ENCODE measurements at places on chromosomes 12 and 14.

DNA sequence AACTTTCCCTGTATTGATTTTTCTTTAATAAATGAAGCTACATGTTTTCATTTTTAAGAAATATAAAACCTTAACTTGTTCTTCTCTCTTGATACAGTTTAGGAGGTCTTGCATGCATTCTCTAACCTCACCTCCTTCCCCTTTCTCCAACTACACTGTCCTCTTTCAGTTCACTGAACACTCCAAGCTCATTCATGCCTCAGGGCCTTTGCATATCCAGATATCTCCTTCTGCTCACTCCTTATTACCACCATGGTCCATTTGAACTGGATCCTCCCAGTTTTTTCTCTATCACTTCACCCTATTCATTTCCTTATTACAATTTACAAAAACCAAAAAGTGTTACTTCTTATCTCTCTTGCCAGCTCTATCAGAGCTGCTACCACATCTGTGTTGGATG, 242.9 kb upstream of the PLEKHG7 start:
- H3K27me3 ChIP-seq, result no peaks in the 10 kb centered on the region
- H3K27ac ChIP-seq, result no peak overlapping the region
- H3K4me3 ChIP-seq, result no peak overlapping the region
- DNase-seq, result no peak
- peaks cover 7% of the 10 kb centered on the region for H3K36me3 ChIP-seq

GRCh38 chr12:80053051-80053790, 46.1 kb upstream of the OTOGL start:
- no peaks in the 10 kb centered on the region for H3K4me1 ChIP-seq
- no peaks in the 10 kb centered on the region for H3K36me3 ChIP-seq
- no peak for DNase-seq

GRCh38 chr12:69415471-69416275, 54.5 kb upstream of the FRS2 start:
- peak overlapping the region; percentile 32 for H3K27ac ChIP-seq
- H3K36me3 ChIP-seq, result no peaks in the 10 kb centered on the region
- no peak for DNase-seq
- H3K4me3 ChIP-seq, result no peak overlapping the region
- no peaks in the 10 kb centered on the region for H3K27me3 ChIP-seq

DNA sequence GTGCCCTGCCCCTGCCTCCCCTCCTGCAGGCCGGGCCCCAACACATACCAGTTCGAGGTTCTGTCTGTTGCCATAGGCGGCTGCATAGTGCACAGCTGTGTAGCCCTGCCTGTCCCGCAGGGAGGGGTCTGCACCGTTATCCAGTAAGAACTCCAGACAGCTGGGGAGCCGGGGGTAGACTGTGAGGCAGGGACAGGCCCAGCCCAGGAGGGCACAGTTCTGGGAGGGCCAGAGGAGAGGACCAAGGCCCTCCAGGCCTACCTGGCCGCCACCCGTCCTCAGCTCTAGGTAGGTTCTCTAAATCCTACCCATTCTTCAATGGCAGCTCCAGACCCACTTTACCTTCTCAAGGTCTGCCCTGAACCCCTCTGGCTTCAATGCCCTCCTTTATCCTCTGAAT, 9.5 kb downstream of the ANKRD52 start:
- no peak for DNase-seq
- no peak overlapping the region for H3K27ac ChIP-seq
- no peaks in the 10 kb centered on the region for H3K27me3 ChIP-seq
- no peaks in the 10 kb centered on the region for H3K4me1 ChIP-seq
- no peak overlapping the region for H3K4me3 ChIP-seq

GRCh38 chr12:21618566-21618965, 13.9 kb upstream of the GYS2 start:
- H3K27me3 ChIP-seq, result no peaks in the 10 kb centered on the region
- H3K4me1 ChIP-seq, result peaks cover 44% of the 10 kb centered on the region
- H3K27ac ChIP-seq, result no peak overlapping the region

GRCh38 chr12:58272461-58272860, 331.1 kb downstream of the ATP23 start:
- H3K27ac ChIP-seq, result no peak overlapping the region
- no peak for DNase-seq
- peaks cover 11% of the 10 kb centered on the region for H3K27me3 ChIP-seq

DNA sequence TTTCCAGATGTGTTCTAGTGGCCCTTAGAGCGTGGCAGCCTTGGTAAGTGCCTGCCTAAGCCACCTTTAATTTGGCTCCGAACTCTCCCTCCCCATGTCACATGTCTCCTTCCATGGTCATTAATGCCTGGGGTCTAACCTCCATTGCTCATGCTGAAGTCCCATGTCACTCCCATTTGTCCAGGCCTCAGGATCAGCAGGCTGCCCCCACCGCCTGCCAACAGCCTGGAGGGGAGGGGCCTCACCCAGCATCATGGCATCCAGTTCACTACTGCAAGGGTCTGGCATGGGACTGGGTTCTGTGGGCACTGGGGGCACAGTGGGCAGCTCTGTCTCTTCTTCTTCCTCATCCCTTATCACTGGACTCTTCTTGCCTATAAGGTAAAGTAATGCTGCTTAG, 4.4 kb downstream of the MMP19 start:
- no peaks in the 10 kb centered on the region for H3K27me3 ChIP-seq
- H3K27ac ChIP-seq, result no peak overlapping the region
- H3K36me3 ChIP-seq, result no peaks in the 10 kb centered on the region
- H3K4me3 ChIP-seq, result no peak overlapping the region
- no peak for DNase-seq

DNA sequence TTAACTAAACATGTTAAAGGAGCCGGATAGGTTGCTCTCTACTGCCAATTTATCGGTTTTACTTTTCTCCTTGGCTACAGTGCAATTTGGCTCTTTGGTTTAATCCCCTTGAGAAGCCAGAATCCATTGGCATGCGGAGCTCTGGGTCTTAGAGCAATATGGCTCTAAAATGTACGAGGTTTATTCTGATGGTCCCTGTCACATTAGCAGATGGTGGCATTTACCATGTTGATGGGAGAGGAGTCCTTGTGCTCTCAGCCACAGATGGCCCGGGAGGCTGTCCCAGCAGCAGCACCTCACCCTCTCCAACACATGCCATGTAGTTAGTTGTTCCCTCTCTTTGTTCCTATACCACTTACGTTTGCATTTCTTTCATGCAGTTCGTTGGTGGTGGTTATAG, 179.7 kb downstream of the RGS6 start:
- H3K4me1 ChIP-seq, result no peaks in the 10 kb centered on the region
- no peak overlapping the region for H3K27ac ChIP-seq
- H3K27me3 ChIP-seq, result peaks cover 19% of the 10 kb centered on the region

DNA sequence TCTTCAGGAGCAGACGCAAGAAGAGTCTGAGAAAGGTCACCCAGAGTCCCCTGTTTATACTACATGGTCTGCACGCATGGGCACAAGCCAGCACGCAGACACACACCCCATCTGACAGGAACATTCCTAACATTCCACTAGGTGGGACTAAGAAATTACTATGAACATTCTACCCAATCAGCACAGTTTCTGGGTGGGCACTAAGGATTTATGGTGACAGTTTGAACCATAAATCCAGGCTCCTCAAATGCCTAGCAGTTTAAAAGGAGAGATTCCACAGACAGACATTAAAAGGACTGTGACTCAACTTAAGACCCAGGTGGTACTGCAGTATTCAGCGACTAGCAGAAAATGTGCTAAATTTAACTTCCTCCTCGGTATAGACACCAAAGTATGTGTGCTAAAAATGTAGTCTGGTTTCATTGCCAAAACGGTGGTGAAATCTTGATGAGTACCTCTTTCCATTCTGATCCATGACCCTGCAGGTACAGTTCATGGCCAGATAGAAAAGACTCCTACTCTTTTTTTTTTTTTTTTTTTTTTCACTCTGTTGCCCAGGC, 16.2 kb downstream of the ABHD4 start:
- H3K4me1 ChIP-seq, result no peaks in the 10 kb centered on the region
- no peak for DNase-seq
- no peak overlapping the region for H3K27ac ChIP-seq
- peaks cover 9% of the 10 kb centered on the region for H3K36me3 ChIP-seq

DNA sequence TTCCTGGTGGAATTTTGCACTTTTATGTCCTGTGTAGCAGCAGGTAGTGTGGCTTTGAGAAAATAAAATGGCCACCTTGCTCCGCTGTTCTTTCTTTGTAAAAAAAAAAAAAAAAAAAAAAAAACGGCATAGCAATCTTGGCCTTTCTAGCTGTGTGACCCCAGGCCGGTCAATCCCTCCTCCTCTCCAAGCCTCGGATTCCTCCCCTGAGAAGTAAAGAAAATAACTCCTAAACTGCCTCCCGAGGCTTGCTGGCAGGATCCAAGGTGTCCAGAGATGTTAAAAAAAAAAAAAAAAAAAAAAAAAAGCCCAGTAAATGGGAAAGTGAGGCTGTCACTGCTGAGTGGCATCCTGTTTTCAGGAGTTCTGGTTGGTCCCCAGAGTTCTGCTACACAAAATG, 23.9 kb upstream of the MAP1LC3B2 start:
- no peak for DNase-seq
- no peaks in the 10 kb centered on the region for H3K36me3 ChIP-seq
- peak overlapping the region; percentile 76 for H3K4me3 ChIP-seq
- peaks cover 58% of the 10 kb centered on the region for H3K4me1 ChIP-seq

DNA sequence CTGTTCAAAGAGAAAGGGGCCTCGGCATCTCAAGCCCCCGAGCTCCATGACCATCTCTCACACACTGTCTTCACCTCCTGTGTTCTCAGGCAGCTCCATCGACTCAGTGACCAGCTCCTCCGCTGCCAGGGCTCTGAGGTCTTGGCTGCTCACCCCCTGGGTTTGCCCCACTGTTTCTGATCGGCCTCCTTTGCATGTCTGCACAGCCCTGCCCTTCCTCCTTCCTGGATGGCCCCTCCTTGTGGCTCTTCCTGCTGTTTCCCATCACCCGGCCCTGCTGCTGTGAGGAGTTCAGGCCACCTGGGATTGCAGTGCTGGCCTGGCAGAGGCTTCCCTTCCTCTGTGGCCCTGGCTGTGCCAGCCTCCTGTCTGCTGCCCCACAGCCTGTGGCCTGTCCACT, 38.1 kb upstream of the PIWIL1 start:
- DNase-seq, result no peak
- H3K4me3 ChIP-seq, result no peak overlapping the region
- H3K27ac ChIP-seq, result no peak overlapping the region
- H3K4me1 ChIP-seq, result no peaks in the 10 kb centered on the region
- H3K36me3 ChIP-seq, result no peaks in the 10 kb centered on the region
- no peaks in the 10 kb centered on the region for H3K27me3 ChIP-seq

- peaks cover 31% of the 10 kb centered on the region for H3K36me3 ChIP-seq
- no peak for DNase-seq
- peaks cover 14% of the 10 kb centered on the region for H3K4me1 ChIP-seq
- H3K27ac ChIP-seq, result no peak overlapping the region
These were observed 34.2 kb upstream of the C12orf50 start for GRCh38 chr12:88063375-88063774.

DNA sequence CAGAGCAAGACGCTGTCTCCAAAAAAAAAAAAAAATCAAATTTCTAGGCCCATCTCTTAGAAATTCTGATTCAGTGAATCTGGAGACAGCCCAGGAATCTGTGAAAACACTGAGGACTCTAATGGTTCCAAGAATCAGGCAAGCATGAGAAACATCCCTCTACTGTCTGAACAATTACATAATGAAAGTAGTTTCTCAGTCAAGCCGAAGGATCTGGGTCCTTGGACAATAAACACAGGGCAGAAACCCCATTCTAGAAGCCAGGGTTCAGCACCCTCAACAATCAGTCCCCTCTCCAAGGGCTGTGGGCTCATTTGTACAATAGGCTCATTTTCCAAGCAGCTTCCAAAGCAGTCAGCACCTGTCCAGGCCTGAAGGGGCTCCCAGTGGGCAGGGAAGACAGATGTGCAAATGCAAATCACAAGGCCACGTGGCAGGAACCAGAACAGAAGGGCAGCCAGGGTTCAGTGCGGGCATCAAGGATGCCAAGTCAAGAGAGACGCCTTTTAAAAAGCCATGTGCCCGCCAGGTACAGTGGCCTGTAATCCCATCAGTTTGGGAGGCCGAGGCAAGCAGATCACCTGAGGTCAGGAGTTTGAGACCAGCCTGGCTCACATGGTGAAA, 96.1 kb downstream of the KSR2 start:
- no peaks in the 10 kb centered on the region for H3K36me3 ChIP-seq
- no peak overlapping the region for H3K27ac ChIP-seq
- H3K4me1 ChIP-seq, result peaks cover 6% of the 10 kb centered on the region
- H3K27me3 ChIP-seq, result peaks cover 11% of the 10 kb centered on the region

GRCh38 chr14:27863166-27863565, 903.4 kb upstream of the FOXG1 start:
- H3K36me3 ChIP-seq, result no peaks in the 10 kb centered on the region
- no peak overlapping the region for H3K4me3 ChIP-seq
- H3K27me3 ChIP-seq, result no peaks in the 10 kb centered on the region
- H3K27ac ChIP-seq, result no peak overlapping the region
- no peaks in the 10 kb centered on the region for H3K4me1 ChIP-seq

DNA sequence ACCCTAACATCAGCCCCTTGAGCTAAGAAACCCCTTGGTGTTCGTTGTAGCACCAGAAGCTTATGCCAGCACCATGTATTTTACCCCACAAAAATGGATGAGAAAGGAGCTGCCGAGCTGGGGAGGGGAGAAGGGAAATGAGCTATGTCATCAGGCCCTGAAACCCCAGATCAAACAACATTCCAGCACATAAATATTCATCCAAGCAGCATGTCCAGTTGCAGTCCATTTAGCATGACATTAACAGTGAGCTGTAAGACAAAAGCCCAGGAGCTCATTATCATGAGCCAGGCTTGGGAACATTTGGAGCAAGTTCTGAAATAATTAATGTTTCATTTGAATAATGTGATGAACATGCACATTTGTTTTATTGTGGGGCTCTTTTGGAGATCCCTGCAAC, 630.1 kb upstream of the TMEM132C start:
- no peaks in the 10 kb centered on the region for H3K36me3 ChIP-seq
- DNase-seq, result no peak
- H3K27me3 ChIP-seq, result no peaks in the 10 kb centered on the region
- no peak overlapping the region for H3K4me3 ChIP-seq

DNA sequence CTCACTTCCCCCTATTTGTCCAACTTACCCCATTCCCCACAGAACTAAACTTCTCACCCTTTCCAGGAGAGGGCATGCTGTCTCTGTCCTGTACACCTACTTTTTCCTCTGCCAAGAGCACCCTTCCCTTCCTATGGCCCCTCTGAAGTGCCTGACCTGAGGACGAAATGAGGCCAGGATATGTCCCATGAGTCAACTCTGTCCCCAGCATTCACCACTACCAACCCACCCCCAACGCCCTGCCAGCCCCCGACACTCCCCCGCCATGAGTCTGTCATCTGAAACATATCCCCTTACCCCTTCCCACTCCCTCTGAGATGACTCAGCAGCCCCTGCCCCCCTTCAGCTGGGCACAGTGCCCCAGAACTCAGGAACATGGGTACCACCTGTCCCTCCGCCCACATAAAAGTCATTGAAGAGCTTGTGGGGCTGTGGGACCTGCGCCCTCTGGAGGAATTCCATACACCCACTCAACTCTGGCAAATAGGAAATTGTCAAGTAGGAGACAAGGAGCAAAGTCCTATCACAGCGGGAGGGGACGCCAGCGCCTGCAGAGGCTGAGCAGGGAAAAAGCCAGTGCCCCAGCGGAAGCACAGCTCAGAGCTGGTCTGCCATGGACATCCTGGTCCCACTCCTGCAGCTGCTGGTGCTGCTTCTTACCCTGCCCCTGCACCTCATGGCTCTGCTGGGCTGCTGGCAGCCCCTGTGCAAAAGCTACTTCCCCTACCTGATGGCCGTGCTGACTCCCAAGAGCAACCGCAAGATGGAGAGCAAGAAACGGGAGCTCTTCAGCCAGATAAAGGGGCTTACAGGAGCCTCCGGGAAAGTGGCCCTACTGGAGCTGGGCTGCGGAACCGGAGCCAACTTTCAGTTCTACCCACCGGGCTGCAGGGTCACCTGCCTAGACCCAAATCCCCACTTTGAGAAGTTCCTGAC, 26.3 kb downstream of the ITGA7 start:
- peaks cover 22% of the 10 kb centered on the region for H3K27me3 ChIP-seq
- no peak overlapping the region for H3K4me3 ChIP-seq
- no peak for DNase-seq
- H3K27ac ChIP-seq, result no peak overlapping the region
